T-helper 9 cell (primary cell): ENCODE measurements at places on chromosomes 13 and 19.

GRCh38 chr19:32165750-32166149 is 179.7 kb upstream of the ZNF507 start:
- DNase-seq = no peak

DNA sequence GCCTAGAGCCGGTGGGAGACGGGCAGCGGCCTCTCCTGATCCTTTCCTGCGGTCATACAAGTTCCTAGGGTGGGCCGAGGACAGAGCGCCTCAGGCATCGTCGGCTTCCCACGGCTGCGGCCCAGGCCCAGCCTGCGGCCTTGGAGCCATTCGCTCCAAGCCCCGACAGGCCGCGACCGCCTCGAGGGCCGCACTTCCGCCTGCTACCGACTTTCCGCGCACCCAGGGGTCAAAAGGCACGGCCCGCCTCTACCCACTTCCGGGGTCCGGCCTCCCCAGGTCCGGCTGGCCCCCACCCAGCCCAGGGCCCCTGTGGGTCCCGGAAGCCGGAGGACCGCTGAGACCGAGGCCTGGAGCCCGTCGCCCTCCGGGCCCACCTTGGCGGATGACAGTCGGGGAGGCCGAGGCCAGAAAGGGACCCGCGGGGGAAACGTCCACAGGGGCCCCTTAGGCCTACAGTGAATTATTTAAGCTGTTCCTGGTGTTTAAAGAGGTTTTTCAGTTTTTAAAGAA is 16.2 kb downstream of the ZIC2 start:
- DNase-seq = no peak

GRCh38 chr13:74136084-74136658 is 2.0 kb upstream of the KLF12 start:
- peak; percentile 23 for DNase-seq

- no peak for DNase-seq
These were observed 22.0 kb upstream of the MUC16 start for GRCh38 chr19:9032136-9032631.

GRCh38 chr19:53958823-53959757 is 3.6 kb upstream of the CACNG8 start:
- no peak for DNase-seq

GRCh38 chr19:34088292-34088691 is 84.0 kb upstream of the LSM14A start:
- no peak for DNase-seq

GRCh38 chr13:28658539-28658795 is 463 bp upstream of the POMP start:
- no peak for DNase-seq

- no peak for DNase-seq
These were observed 920 bp upstream of the TIMM13 start for GRCh38 chr19:2428321-2428690.

DNA sequence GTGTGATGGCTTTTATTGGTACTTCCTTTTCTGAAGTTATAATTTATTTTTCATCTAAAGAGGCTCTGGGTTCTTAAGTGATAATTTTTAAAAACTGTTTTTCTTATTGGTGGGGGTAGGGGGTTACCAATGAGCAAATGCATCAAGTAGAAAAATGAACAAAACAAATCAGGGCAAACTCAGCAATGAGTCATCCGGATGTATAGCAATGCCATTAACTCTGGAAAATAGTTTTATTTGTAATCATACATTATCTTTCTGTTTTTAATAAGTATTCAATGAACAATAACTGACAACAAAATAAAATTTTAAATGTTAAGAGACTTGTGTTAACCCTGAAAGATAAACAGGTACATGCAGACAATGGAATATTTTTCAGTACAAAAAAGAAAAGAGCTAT is 67.6 kb downstream of the UFM1 start:
- no peak for DNase-seq

DNA sequence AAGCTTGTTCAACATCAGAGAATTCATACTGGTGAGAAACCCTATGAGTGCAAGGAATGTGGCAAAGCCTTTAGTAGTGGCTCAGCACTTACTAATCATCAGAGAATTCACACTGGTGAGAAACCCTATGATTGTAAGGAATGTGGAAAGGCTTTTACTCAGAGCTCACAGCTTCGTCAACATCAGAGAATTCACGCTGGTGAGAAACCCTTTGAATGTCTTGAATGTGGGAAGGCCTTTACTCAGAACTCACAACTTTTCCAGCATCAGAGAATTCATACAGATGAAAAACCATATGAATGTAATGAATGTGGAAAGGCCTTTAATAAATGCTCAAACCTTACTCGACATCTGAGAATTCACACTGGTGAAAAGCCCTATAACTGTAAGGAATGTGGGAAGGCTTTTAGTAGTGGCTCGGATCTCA is 25.2 kb downstream of the ZNF383 start:
- DNase-seq = no peak
